ENCODE measurements at places on chromosomes 5 and 9.

- DNase-seq: no peak
Measured at GRCh38 chr5:102867992-102868662, 113.0 kb downstream of the PAM start.

GRCh38 chr9:38109601-38110000, 40.6 kb upstream of the SHB start:
- DNase-seq: no peak

GRCh38 chr9:72880821-72881220, 72.0 kb downstream of the ALDH1A1 start:
- no peak for DNase-seq

DNA sequence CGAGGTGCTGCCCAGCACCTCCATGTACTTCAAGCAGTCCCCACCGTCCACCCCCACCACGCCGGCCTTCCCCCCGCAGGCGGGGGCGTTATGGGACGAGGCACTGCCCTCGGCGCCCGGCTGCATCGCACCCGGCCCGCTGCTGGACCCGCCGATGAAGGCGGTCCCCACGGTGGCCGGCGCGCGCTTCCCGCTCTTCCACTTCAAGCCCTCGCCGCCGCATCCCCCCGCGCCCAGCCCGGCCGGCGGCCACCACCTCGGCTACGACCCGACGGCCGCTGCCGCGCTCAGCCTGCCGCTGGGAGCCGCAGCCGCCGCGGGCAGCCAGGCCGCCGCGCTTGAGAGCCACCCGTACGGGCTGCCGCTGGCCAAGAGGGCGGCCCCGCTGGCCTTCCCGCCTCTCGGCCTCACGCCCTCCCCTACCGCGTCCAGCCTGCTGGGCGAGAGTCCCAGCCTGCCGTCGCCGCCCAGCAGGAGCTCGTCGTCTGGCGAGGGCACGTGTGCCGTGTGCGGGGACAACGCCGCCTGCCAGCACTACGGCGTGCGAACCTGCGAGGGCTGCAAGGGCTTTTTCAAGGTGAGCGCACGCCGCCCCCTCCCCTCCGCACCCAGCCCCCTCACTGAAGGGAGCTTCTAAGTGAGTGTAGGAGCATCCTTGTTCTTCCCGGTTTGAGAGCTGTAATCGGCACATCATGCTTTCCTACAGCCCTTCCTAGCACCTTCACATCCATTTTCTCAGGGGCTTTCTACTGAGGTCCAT, 6.9 kb downstream of the NR4A3 start:
- DNase-seq: no peak

GRCh38 chr9:93871286-93871685, 83.9 kb downstream of the BARX1 start:
- DNase-seq: no peak

DNA sequence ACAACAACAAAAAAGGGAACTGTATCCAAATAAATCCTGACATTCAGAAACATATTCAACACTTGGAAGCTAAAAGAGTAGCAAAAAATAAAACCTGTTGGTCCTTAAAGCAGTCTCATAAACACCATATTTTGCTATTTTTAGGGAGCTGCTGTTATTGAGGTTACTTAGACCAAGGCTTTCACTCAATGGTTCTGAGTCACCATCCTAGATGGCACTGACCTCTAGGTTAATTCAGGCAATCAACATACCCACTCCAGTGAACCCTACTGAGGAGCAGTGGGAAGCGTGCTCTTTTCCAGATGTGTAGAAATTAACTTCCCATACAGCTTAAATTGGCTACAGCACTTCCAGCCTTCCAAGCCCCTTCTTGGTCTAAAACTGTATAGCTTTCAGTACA, 5.2 kb downstream of the GNAQ start:
- no peak for DNase-seq

GRCh38 chr5:88503041-88503345, 234.3 kb upstream of the TMEM161B start:
- no peak for DNase-seq

- DNase-seq: no peak
Measured at GRCh38 chr5:127774221-127774620, 71.0 kb downstream of the CCDC192 start.

GRCh38 chr9:92564982-92565381, 29.2 kb upstream of the ECM2 start:
- DNase-seq: no peak

DNA sequence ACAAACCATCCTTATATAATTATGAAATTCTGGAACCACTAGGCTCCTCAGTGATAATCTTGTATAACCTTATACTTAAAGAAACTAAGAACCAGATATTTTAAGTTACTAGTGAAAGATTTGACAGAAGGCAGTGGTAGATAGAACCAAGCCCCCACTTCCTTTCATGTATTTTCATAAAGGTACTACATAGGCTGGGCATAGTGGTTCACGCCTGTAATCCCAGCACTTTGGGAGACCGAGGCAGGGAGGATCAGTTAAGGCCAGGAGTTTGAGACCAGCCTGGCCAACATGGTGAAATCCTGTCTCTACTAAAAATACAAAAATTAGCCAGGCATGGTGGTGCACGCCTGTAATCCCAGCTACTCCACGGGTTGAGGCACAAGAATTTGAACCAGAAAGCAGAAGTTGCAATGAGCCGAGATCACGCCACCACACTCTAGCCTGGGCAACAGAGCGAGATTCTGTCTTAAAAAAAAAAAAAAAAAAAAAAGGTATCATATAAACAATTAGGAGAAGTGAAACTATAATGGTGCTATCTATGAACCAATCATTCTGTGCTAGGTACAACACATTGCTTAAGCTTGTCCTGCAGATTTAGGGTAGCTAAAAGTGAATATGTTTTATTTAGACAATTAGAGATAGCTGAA, 27.9 kb upstream of the DTWD2 start:
- no peak for DNase-seq

DNA sequence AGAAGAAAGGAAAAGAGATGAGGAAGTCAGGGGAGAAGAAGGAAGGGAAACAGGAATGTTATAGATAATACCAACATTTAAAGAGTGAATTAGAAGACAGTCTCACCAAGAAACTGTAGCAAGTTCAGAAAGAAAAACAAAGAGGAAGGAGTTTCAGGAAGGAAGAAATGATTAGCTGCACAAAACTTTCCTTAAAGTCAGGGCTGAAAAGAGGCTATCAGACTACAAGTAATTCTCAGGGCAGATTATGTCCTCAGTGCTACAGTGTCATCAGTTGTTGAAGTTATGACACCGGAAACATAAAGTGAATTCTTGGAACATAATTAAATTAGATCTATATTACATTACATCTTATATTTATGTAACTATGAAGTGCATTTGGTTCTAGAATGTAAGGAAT, 226.9 kb downstream of the ARRDC3 start:
- DNase-seq: no peak

DNA sequence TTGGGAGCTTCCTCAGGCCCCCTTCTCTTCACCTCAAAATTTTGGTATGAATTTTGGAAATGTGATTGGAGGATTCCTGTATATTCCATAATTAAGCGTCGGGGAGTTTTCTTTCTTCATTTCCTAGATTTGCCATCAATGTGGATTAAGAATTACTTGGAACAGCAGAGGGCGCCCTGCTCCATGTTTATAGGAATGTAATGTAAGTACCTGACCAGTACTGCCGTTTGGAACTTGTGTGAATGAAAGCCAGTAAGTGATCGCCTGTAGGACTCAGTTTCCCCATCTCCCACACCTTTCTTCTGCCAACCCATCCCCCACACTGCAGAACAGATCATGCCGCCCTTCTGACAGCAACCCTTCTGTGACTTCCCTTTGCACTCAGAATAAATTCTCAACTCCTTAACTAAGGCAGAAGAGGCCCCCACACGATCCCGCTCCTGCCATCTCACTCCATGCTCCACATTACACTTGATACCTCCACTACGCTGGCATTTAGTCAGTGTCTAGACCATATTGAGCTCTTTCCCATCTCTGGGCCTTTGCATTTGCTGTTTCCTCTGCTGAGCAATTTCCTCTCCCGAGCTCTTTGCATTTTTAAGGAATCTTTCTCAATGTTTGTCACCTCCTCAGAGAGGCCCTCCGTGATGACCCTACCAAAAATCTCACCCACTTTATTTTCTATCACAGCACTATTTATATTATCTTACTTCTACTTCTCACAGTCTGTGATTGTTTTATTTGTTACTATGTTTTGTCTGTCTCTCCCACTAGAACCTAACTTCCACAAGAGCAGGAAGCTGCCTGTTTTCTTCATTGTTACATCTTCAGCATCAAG, 79.5 kb upstream of the HTR4 start:
- DNase-seq: peak; percentile 53

GRCh38 chr5:39822020-39822419, 397.2 kb upstream of the DAB2 start:
- no peak for DNase-seq

DNA sequence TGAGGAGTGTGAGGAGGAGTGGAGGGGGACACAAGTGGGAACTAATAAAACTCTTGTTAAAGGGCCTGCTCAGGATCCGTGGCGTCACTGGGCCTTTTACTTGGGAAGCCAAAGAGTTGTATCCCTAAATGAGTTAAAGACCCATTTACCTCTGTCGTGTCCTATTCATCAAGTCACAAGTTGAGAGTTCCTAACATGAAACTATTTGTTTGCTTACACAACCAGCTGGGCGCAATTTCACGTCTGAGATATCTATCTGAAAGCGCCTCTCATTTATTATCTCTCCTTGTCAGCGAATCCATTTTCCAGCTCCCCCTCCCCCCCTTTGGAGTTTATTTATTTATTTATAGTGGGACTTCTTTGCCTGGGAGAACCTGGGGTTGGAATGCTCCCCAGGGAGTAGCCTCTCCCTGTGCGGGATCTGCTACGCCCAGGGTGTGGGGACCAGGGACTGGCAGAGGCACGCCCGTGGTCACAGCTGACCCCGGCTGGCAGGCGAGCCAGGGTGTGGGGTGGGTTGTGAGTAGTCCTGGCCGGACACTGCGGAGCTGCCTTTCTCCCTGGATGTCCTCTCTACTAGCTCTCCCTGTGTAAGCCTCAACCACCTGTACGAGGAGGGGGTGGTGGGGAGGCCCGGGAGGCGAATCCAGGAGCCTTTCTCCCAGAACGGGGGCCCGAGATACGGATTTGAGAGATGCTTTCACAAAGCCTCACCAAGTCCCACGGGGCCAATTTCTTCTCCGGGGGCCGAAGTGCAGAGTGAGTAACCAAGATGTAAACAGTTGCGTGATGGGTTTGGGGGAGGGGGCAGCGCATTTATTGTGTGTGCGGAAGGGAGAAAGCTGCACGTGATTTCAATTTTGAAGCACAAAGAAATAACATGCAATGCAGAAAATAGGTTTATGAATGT, 15.3 kb downstream of the NR2F1 start:
- no peak for DNase-seq

- DNase-seq: no peak
Measured at GRCh38 chr9:125434986-125435775, 173.6 kb downstream of the GAPVD1 start.

DNA sequence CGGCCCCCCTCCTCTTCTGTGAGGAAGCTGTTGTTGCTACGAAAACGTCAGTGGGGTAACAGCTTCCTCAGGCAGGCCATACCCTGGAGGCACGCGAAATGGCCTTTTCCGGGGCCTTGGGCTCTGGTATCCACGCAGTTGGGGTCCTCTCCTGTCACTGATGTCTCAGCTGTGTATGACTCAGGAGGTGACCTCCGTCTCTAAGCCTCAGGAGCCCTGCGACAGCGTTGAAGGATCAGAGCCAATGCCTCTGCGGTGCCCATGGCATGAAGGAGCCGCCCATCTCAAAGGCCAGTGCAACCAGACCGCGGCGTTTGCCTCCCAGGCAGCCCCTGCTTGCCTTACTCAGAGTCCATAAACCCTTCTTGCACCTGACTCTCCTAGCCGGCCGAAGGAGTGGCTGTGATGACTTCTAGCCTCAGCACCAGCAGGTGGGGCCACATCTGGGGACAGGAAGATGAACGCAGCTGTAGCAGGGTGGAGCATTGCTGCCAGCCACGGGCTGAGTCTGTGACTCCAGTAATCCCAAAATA, 1.0 kb upstream of the MXD3 start:
- peak; percentile 54 for DNase-seq

DNA sequence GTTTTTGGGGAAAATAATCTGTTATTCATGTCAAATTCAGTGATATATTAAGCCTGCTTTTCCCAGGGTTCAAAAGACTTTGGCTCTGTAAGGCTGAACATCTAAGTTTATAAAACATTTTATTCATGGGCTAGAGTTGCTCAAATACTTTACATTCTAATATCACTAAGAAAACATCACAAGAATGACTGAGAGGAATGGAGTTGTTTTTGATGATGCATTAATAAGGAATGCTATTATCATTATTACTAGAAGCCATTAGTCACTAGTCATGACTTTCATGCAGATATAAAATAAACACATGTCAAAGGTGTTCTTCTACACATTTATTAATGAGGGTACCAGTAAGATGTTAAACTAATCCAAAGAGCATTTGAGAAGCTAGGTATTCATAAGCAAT, 185.5 kb upstream of the KCNN2 start:
- DNase-seq: no peak

DNA sequence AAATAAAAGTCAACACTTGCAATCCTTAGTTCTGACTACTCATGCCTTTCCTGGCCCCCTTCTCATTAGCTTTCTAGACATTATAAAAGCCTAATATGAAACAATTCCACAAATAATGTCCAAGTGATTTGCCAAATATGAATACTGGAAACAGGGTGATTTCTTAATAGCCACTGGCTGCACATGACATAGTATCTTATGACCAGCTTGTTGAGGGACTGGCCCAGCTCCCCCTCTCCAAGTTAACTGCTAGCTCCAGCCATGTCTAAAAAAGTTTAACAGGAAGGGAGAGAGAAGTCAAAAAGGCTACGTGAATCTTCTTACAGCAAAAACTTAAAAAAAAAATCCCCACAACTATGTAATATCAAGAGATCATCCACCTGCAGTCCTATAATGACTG, 1.5 kb downstream of the CERT1 start:
- no peak for DNase-seq

DNA sequence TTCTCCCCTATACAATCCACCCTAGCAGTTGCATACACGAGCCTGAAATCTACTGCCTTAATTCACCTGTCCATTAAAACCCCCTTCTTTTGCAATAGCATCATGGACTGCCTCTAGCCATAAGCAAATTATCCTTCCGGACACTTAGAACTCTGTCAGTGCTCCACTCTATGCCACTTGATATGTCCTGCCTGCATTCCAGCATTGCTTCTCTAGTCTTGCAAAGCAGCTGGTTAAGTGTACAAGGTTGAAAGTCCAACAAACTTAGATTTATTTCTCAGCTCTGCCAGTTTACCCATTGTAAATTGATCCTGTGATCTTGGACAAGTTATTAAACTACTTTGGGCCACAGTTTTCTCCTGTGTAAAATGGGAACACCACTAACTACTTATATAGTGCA, 197.9 kb downstream of the EPB41L4A start:
- DNase-seq: no peak

DNA sequence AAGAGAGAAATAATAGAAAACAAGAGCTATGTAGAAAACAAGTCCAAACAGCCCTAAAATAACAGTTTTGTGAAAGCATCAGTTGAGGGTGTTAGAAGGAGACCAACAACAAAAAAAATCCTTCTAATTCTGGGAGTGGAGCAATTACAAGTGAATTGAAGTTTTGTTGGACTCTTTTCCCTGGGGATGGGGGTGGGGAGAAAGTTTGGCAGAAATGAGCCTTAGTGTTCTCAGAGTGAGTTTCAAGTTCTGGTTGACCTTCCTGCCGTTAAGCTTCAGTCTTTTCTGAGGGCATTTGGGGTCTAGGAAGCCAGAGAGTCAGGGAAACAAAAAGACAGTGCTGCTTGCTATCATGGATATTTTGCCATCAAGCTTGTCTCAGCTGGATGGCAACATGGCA, 106.3 kb upstream of the TRIM32 start:
- DNase-seq: no peak

- DNase-seq: no peak
Measured at GRCh38 chr9:16214677-16215352, 655.7 kb downstream of the BNC2 start.

- no peak for DNase-seq
Measured at GRCh38 chr9:98430535-98431292, 175.3 kb upstream of the TBC1D2 start.
